Fibroblast of skin of scalp (primary cell): ENCODE measurements at places on chromosomes 4 and X.

- no peak for DNase-seq
Observed at GRCh38 chr4:89519771-89520320, 212.2 kb upstream of the GPRIN3 start.

- DNase-seq, result no peak
Observed at GRCh38 chr4:66837279-66837922, 707.9 kb downstream of the CENPC start.

DNA sequence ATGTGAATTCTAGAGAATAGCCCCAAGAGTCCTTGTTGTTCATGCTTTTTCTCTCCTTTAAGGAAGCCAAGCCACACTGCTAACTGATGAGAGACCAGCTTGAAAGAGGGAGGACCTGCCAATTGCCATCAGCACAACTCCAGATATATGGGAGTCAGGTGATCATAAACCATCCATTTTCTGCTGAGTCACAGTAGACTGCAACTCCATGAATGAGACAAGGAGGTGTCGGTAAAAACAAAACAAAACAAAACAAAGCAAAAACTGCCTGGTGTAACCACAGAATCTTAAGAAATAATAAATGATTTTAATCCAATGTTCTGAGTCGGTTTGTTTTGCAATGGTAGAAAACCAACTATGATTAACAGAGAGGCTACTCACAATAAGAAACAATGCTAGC lies 837.3 kb downstream of the PCDH7 start:
- DNase-seq, result no peak

GRCh38 chr4:169622566-169622965 lies 2.2 kb downstream of the CLCN3 start:
- no peak for DNase-seq

DNA sequence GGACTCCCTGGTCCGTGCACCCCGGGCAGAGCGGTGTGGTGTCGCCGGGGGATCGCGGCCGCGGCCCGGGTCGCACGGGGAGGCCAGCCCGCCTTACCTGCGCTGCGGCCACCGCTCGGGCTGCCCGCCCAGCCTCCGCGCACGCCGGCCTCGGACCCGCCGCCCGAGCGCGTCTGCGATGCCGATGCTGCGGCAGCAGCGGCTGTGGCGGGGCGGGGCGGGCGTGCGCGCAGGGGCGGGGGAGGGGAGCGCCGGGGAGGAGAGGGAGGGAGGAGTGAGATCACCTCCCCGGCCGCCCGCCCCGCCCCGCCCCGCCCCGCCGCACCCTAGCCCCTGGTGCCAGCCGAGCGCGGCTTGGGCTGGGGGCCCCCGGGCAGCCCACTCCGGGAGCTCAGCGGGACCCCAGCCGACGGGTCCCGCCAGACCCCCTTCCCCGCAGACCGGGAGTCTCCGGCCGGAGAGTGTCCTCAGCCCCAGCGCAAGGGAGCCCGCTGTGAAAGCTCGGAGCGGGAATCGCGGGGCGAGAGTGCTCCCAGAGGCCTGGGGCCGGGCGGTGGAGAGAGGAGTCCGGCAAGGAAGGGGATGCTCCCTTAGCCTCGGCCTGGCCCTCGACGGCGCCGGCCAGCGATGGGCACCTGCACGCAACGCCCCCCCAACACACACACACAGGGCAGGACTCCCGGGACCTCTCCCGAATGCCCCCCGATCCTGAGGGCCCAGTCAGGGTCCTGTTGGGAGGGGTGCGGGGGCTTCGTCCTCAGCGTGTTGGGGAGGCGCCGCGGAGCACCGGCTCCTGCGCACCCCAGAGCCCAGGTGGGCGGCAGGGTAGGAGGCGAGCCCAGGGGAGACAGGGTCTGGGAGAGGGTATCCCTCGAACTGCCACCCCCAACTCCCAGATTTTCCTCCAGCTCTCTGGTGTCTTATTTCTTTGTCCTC lies at the start of gene L1CAM:
Gene L1CAM, minus strand, starts transcription at position 206 of the 936 bp plus-strand sequence. CDS start 10,337 bp downstream, outside the sequence.
- DNase-seq, result no peak

DNA sequence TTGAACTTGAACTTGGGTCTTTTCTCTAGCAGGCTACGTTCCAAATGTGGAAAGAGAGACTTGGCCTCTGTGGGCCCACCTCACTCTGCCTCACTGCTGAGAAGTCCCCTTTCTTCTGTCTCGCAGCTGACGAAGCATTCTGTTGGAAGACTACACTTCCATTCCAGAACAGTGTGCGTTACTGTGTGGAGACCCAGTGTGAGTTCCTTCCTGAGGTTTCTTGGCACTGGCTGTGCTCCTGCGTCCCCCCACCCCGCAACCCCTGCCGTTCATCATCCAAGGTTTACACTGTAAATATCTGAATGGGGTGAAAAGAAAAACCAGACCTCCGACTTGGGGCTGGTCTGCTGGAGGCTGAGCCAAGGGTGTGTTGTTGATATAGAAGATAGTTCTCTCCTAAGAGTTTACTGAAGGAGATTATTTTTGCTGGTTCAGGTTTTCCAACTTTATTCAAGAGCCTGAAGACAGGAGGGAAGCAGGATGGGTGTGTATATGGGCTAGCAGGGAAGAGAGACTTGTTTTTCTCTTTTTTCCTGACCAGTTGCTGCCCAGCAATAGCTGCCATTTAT lies 34.7 kb downstream of the NHSL2 start:
- no peak for DNase-seq
